ENCODE measurements at places on chromosomes 1 and 21.

DNA sequence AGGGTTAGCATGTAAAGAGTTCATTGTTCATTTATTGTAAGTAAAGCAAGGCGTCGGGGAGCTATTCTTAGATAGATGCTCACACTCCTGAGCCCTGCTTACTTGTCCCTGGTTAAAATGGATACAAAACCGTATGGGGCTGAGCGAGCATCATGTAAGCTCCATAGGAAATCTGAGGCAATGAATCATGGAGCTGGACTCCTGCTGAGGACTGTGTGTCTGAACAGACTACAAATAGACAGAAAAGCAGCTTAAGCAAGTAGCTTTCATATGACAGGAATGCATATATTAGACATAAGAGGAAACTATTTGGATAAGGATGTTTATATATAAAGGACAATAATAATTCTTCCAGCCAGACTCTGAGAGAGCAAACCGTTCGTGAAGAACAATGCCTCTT lies 604.9 kb upstream of the PTBP2 start:
- DNase-seq: no peak

DNA sequence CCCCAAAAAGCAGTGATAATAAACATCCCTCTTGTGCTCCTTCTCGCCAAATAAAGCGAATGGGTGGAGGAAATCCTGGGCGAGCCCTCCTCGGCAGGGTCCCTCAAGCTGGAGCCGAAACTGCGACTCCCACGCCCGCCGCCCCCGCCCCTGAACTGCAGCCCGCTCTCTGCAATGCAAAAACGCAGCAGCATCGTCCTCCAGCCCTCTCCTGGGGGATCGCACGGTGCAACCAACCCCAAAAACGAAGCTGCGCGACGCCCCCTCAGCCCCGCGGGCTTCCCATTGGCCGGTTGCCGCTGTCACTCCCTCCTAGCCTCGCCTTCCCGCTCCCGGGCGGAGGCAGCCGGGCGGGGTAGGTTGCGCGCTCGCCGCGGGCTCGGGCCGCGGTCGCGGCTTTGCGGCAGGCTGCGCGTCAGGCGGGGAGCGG lies at the start of gene TMCC2:
TSS of gene TMCC2 (plus strand) at position 363 of the 430 bp plus-strand sequence. CDS start 619 bp downstream, outside the sequence.
- no peak for DNase-seq

DNA sequence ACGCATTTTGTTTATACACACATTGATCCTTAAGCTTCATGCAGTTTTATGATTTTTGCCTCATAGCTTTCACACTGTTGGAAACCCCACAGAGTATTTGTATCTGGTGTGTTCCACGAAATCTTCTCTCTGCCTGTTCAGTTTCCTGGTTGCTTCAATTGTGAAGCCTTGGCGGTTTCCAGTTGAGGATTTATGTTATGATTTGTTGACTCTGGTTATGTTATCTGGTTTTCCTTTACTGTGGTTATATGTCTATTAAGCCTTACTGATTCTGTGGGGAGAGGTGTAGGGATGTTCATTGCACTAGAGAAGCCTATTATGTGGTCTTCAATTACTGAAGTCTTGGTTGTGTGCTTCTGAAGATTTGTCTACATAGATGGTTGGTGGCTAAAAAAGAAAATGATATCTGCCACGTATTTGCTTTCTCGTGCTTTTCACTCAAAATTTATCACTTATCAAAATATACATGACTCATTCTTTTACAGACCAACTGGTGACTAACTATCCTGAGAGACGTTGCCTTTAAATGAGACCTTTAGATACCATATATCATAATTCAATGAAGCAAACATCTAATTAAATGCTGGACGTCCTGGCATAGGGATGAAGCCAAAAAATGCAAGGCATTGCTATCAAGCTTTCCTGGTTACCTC lies 488.0 kb upstream of the B3GALT2 start:
- no peak for DNase-seq

DNA sequence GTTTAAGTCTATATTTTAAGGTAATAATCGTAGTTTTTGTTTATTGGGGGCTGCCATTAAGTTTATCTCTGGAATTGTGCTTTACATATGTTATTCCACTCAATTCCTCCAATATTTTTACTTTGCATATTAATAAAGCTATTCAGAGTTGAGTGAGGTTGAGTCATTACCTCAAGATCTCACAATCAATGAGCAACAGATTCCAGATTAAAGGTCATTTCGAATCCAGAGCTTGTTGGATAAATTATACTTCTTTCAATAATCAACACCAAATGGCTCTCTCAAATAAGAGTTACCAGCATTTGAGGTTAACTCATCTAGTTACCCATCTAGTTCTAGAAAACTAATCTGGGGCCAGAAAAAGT lies 16.7 kb downstream of the RGS4 start:
- no peak for DNase-seq

DNA sequence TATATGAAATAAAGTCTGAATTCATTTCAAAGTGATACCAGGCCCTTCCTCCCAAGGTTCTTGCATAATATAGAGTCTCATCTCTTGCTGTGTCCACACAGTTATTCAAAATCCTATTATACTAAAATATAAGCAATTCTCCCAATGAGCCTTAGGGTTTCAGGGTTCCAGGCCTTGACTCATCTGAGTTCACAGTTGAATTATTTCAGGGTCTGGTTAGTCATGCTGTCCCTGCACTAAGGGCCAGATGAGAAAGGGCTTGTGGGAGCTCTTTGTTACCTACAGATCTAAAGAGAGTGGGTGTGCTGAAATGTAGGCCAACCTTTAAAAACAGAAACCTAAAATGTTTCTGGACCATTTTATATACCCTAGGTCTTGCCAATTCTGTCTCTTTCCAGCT lies 337.5 kb upstream of the LRRC7 start:
- no peak for DNase-seq

GRCh38 chr1:229474509-229474908 lies 33.6 kb downstream of the NUP133 start:
- no peak for DNase-seq

GRCh38 chr1:31730336-31731048 lies 26.7 kb upstream of the COL16A1 start:
- no peak for DNase-seq

DNA sequence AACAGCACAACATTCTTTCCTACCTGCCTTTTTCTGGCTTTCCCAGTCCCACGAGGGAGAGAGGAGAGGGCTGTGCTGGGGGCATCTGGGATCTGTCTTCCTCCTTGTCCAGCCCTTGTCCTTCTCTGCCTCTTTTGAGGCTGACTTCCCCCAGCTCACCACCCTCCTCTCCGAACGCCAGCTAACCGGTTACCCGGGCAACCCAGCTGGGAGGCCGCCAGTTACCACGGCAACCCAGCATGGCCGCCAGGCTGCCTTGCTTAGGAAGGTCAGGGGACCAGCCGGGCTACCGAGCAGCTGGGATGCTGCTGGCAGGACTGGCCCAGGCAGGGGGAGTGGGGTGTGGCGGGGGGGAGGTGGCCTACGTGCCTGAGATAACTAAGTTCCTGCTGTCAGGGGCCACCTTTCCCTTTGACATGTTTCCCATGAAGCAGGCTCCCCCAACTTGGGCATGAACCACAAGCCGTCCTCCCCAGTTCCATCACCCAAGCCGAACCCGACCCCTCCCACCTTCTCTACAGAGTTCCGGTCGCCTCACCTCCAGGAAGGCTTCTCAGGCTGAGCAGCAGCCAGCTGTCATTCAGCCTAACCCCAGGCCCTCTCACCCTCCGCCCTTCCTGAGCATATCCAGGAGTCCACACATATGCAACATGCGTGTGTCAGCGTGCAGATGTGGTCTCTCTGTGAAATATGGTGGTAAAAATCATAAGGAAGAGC lies 8.7 kb downstream of the PLEKHA6 start:
- DNase-seq: no peak

DNA sequence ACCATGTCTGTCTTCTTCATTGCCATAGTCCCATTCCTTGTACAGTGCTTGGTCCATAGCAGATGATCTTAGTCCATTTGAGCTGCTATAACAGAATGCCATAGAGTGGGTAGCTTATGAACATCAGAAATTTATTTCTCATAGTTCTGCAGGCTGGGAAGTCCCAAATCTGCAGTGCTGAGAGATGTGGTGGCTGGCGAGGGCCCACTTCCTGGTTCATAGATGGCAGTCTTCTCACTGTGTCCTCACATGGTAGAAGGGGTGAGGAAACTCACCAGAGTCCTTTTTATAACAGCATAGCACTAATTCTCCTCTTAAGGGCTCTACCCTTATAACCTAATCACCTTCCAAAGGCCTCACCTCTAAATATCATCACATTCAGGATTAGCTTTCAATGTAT lies 23.1 kb upstream of the RAP1A start:
- no peak for DNase-seq

All from esophagus squamous epithelium (tissue), 5 donors.